ENCODE measurements at places on chromosomes 3 and 15. TPM values are rescaled to one million over a fixed set of nuclear protein-coding genes. Genes with fewer than 3 reads are reported as not detected.
A peak's percentile ranks its signal among the peaks of the same experiment; 100 is the strongest.

- DNase-seq = peak; percentile 26
These were observed 28.3 kb downstream of the IDH3A start for GRCh38 chr15:78177447-78177873.

The RTP4 gene
- 4.4 TPM for total RNA-seq

The SMCO1 gene
- not detected for total RNA-seq

- DNase-seq = no peak
These were observed 50.4 kb downstream of the PDCD6IP start for GRCh38 chr3:33848624-33849347.

DNA sequence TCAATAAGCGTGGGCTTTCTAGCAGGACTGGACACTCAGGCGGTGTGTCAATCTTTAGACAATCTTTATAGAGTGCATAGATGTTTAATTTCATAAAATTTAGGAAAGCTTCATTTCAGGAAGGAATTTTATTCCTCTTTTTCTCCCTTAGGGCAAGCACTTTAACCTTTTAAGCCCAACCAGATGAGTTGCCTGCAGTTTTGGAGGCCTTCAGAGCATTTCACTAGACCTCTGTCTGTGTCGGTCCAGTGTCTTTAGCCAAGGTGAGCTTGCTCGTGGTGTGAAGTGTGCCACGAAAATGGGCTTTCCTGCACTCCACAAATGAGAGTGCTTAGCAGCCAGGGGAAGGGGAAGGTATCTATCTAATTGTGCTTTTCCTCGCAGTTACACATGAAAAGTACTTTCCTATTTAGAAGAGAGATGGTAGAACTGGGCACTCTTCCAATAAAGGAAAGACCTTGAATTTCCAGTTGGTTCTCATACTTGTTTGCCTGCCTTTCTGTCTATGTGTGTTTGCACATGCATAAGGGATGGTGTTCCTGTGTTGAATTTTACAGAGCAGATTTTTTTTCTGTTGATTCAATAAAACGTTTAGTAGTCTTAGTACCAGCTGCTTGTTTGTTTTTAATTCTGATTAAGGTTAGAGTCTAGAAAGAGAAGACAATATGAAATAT, 53.6 kb downstream of the FEZF2 start:
- DNase-seq = no peak

DNA sequence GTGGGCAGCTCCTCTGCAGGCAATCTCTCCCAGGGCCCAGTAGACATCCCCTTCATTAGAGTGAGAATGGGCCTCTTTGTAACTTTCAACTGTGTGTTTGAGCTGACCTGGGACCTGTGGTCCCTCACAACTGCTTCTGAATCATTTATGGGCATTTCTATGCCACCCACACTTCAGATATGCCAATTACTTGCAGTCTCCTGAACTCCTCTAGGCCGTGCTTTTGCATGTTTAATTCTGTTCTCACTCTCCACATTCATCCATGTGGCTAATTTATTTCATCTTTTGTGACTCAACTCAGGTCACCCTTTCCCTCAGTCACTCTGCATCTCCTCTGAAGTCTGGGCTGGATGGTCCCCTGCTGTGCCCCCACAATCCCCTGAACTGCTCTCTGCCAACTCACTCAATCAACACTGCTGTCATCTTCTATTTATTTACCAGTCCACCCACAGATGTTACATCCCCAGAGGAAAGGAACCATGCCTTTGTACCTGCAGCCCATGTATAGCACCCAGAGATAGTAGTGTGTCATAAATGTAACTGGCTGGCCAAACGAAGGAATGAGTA, 364.7 kb downstream of the EPHB1 start:
- DNase-seq = no peak

- no peak for DNase-seq
These were observed 8.3 kb downstream of the RARRES1 start for GRCh38 chr3:158723991-158724390.

- no peak for DNase-seq
These were observed 71.4 kb downstream of the ANXA2 start for GRCh38 chr15:60326343-60326742.

GRCh38 chr15:36996538-36997181, 103.7 kb downstream of the MEIS2 start:
- no peak for DNase-seq

GRCh38 chr3:29827756-29828155, 546.9 kb downstream of the RBMS3 start:
- DNase-seq = no peak

DNA sequence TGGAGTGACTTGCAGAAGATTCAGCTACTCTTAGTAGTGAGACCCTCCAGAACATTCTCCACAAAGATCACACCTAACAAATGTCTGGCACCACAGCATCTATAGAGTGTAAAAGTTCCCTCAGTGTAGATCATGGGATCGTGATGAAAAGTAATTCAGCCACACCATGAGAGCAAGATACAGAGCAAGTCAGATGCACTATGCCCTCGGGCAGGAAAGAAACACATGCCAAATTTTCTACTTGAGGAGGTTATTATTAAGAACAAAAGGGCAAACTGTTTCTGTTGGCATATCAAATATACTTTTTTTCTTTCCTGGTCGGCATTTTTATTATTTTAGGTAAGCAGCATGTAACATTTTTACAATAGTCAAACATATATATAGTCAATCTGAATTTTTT, 44.8 kb upstream of the SNTN start:
- DNase-seq = no peak

DNA sequence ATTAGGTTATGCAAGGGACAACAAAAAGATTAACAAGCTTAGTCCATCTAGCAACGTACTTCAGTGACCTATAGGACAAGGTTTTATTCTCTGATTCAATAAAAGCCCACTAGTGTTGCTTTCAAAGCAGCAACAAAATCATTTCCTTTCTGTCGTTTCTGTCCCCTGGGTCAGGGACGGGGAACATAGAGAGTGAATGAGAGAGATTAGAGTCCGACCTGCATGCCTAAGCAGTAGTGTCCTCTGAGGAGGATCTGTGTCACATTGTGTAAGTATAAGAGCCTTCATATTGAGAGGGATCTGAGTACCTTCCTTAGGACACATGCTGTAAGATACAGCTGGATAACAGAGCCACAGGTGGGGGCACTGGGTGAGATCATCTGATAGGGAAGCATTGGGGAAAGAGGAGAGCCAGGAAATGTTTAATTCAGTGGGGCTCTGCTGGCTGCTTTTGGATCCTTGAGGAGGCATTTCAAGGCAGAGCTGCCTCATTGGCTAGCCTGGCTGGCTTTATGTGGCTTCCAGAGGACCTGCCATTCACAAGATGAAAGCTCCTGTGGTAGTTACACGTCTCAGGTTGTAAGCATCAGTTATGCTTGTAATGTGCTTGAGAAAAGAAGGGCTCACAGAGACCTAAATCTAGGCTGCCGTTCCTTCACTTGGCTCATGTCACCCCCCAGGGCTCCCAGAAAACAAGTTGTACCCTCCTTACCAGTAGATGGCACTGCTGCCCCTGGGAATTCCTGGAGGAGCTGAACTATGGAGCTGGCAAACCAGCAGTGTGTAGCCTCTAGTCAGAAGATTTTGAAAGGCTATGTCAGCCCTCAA, 2.7 kb downstream of the TMEM108 start:
- DNase-seq = peak; percentile 59

The GHRL gene
- not detected for total RNA-seq

The CYP1A2 gene
- total RNA-seq = not detected

DNA sequence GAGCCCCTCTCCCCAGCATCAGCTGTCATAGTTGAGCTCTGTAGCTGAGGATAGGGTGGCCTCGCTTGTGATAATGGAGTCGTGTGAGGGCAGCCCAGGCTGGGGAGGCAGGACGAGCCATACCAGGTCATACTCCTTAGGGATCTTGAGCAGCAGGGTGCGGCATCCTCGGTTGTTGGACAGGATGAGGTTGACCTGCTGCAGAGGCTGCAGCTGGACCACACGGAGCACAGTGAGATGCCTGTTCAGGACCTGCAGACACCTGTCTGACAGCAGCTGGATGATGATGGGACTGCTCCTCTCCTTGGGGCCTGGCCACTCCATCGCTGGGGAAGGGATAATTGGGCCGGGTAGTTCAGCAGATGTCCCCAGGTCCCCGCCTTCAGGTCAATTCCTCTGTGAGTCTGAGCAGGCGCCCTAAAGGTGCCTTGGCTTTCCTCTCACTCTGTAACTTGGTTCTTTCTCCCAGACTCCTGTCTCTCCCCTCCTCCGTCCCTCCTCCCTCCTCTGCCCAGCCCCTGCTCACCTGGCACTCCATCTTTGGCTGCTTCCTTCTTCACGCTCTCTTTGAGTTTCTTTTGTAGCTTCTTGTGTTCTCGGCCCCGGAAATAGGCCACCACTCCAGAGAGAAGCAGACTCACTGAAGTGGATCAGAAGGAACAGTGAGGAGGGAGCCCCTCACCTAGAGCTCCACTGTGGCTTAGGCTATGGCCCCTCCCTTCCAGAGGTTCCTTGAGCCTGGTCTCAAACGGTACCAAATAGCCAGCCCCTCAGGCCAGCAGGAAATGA, 7.8 kb downstream of the DUOX2 start:
- no peak for DNase-seq

The C15orf62 gene
- not detected for total RNA-seq

The VPS33B gene
- 12.3 TPM for total RNA-seq

The MED12L gene
- total RNA-seq = 0.12 TPM

The THSD4 gene
- 25.2 TPM for total RNA-seq

DNA sequence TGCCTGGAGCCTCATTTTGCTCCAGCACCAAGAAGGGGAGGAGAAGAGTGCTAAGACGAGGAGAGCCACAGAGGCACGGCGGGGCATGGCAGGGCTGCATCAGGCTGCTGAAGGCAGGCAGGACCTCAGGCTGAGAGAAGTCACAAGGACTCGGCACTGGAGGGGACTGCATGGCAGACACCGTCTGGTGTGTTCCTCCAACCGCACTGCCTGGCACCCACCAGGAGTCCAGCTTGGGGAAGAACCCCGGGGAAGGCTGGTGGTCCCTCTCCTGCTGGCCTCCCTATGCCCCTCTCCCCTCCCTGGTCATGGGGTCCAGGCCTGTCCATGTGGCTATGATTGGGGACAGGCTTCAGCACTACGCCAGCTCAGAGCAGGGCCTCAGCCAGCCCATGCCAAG, 153.2 kb upstream of the MEF2A start:
- DNase-seq = no peak

The CPNE4 gene
- total RNA-seq = not detected

DNA sequence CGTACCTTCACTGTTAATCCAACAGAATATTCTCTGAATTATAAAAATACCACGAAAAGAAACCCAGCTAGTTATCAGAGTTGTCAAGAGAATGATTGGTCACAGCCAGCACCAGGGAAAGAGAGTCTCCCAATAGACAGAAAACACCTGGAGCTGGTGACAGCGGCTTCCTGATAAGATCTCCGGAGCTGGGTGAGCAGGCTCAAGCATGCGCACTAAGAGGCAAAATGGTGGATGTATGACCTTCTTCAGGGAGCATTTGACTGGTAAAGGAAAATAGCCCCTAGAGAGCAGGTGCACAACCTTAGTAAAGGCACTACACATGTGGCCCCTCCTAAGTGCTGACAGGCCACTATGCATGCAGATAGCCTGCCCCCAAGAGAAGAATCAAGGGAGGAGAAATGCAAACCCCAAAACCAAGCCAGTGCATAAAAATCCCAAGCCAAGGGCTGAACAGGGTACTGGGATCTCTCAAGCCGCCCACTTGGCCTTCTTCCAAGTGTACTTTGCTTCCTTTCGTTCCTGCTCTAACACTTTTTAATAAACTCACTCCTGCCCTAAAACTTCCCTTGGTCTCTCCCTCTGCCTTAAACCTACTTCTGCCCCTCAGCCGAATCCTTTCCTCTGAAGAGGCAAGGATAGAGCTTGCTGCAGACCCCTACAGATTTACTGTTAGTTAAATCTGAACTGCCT, 93.2 kb downstream of the UACA start:
- no peak for DNase-seq

The GOLGA6B gene
- not detected for total RNA-seq
